ENCODE measurements at places on chromosomes 5 and 9.

DNA sequence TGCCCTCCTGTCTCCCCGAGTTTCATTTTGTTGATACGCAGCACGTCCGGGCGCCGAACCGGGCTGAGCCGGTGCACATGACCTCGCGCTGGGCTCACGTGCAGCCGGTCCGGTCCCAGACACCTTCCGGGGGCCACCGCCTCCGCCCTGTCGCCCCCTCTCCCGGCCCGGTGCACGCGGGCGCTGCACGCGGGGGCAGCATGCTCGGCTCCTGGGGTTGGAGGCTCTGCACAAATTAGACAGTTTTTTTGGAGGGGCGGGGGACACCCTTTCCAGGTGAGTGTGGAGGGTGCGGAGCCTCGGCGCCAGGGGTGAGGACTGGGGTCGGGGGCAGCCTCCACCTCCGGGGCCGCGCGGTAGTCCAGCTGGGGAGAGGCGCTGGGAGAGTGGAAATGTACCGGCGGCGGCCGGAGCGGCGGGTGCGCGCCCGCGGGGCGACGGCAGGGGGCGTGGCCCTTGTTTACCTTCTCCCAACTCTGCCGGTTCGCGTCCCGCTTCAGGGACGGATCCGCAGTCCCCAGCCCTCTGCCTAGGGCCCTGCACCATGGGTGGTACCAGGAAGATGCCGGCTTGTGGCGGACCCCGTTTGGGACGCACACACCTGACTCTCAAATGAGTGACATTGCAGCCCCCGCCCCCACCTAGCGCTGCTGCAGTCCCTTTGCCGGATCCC lies 1.1 kb downstream of the JADE2 start:
- no peaks in the 10 kb centered on the region for H3K27me3 ChIP-seq
- no peaks in the 10 kb centered on the region for H3K36me3 ChIP-seq
- DNase-seq, result peak; percentile 93
- peak overlapping the region; percentile 99 for H3K27ac ChIP-seq

DNA sequence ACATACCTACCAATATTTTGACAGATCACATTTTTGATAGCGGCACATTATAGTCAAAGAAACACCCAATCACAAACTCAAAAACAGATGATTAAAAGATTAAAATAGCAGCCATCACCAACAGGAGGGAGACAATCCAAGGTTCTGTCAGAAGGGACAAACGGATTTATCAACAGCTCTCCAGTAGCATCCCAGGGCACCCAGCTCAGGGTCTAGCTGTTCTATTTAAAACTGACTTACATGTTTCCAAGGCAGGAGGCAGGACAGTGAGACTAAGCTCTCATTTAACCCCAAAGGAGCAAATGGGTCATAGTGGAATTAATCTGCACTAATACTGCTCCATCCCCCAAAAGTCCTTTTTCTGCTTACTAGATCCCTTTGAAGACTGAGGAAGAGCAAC lies 3.2 kb downstream of the AGTPBP1 start:
- H3K4me1 ChIP-seq, result peaks cover 17% of the 10 kb centered on the region
- H3K27me3 ChIP-seq, result no peaks in the 10 kb centered on the region
- H3K4me3 ChIP-seq, result no peak overlapping the region
- no peak for DNase-seq

GRCh38 chr5:150065346-150065745 lies 21.0 kb downstream of the CSF1R start:
- H3K36me3 ChIP-seq, result no peaks in the 10 kb centered on the region
- DNase-seq, result no peak
- no peak overlapping the region for H3K4me3 ChIP-seq
- H3K27ac ChIP-seq, result peak overlapping the region; percentile 17
- H3K27me3 ChIP-seq, result no peaks in the 10 kb centered on the region

GRCh38 chr5:3512361-3513095 lies 83.1 kb upstream of the IRX1 start:
- H3K36me3 ChIP-seq, result no peaks in the 10 kb centered on the region
- DNase-seq, result no peak
- H3K27me3 ChIP-seq, result no peaks in the 10 kb centered on the region

DNA sequence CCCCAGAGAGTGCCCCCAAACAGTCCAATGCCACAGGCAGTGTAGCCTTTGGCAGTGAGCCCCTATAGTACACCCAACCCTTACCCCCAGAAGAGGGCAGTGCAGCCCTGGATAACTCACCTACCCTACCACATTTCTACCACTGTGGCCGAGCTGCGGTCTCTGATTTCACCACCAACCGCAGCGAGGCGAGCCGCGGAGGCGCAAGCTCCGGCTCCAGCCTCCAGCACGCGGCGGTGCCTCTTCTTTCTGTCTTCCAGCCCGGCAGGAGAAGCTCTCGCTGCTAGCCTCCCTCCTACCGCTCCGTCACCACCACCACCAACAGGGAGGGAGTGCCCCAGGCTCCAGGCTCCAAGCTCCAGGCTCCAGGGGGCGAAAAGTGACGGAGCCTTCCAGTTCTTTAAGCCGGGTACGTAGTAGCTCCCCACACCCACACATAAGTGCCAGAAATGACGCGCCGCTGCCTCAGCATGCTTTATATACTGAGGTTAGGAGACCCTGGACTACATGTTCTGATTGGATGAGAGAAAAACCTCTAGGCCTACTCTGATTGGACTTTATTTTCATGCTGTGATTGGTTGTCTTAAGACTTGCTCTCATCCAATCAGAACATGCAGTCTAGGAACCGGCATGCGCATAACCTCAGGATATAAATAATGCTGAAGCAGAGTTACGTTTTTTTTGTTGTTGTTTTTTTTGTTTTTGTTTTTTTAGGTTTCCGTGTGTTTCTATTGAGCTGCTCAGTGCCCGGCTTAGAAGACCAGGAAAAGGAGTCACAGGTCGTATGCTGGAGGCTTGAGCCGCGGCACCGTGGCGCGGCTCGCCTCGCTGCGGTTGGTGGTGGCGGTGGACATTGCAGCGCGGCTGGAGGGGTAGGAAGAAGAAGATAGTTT lies at the start of gene PCAT7:
Gene PCAT7, plus strand, starts transcription at position 645 of the 893 bp plus-strand sequence.
- no peaks in the 10 kb centered on the region for H3K36me3 ChIP-seq
- H3K27me3 ChIP-seq, result no peaks in the 10 kb centered on the region
- H3K27ac ChIP-seq, result no peak within 1 kb of the TSS
- DNase-seq, result peak; percentile 83
- no peaks in the 10 kb centered on the region for H3K4me1 ChIP-seq

- no peaks in the 10 kb centered on the region for H3K36me3 ChIP-seq
- no peaks in the 10 kb centered on the region for H3K27me3 ChIP-seq
These were observed 51.5 kb downstream of the STK32A start for GRCh38 chr5:147286296-147286695.

DNA sequence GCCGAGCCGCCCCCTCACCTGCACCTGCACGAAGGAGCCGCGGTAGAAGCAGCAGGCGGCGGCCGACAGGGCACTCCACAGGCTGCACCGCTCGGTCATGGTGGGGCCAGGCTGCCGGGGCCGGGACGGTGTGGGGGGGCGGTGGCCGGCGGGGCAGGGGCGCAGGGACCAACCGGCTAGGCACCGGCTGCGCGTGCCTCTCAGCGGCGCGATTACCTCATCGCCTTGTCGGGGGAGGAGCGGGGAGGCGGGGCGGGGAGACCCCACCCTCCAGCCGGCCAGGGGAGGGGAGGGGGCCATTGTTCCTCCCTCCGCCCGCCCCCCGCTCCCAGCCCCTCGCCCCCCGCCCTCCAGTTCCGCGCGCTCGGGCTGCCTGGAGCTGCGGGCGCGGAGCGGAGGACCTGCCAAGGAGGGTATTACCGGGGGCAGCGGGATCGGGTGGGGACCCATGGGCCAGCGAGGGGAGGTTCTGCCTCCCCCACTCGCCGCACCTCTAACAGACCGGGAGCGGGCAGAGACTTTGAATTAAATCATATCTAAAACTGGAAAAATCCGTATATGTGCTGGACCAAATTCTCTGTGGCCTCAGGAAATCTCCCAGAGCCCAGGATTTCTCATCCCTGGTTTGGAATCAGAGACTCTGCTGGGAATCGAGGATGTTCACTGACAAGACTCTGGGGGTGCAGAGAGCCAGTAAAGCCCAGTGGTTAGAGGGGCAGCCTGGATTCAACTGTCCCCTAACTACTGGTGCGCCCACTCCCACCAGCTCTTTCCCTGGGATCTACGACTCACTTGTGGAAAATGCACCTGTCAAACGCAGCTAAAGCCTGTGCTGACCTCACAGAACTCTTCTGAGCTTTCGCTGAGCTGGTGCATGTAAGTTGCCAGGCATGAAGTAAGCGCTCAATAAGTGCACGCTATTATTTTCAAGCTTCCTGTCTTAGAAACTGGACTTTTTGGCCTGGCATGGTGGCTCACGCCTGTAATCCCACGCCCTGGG lies 20.3 kb upstream of the TOR2A start:
- H3K4me1 ChIP-seq, result peaks cover 4% of the 10 kb centered on the region
- H3K36me3 ChIP-seq, result peaks cover 4% of the 10 kb centered on the region
- no peak for DNase-seq
- peak overlapping the region; percentile 55 for H3K27ac ChIP-seq

GRCh38 chr9:73007966-73008672 lies 55.3 kb upstream of the ALDH1A1 start:
- no peak overlapping the region for H3K4me3 ChIP-seq
- no peak for DNase-seq
- no peaks in the 10 kb centered on the region for H3K27me3 ChIP-seq
- no peaks in the 10 kb centered on the region for H3K4me1 ChIP-seq
- H3K36me3 ChIP-seq, result no peaks in the 10 kb centered on the region

DNA sequence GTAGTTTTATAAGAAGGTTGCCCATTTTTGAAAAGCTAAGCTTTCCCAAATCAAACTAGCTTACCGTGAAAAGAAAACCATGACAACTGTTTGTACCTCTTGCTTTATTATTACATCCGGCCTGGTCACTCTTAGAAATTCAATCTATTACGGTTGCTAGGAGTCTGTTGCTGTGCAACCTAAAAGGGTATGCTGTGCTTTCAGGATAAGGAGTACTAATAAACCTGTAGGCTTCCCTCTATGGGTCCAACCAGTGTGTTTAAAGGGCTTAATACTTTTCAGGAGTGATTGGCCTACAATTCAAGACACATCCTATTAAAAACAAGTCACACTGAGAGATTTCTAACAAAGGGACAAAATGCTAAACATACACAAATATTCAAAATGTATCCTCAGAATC lies 27.1 kb downstream of the RFX3 start:
- H3K4me1 ChIP-seq, result no peaks in the 10 kb centered on the region
- no peak overlapping the region for H3K4me3 ChIP-seq
- no peak for DNase-seq

DNA sequence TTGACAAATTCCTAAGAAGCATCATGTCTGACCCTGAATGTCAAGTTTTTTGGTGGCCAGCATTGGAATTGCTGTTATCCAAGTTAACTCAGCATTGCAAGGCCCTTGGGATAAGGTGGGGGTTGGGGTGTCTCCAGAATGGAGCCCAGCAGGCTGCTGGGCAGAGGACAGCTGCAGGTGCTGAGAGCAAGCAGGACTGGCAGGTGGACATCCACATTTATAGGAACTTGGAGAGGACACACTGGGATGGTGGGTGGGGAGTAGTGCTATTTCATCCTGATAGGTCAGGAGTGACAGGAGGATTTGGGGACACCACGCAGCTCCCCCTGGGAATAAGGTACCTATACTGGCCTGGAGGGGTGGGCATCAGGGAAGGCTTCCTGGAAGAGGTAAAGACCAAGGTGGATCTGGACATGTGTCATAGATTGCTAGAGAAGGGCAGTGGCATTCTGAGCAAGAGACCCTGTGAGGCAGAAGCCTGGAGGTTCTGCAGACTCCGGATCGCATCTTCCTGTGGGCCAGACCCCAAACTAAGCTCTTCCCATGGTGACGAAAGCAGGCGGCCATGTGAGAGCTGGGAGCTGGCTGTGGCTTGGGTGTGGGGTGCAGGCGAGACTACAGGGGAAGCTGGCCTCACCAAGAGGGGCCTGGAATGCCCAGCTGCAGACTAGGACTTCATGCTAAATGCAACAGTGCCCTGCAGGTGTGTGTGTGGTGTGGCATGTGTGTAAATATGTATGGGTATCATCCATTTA lies 148.1 kb downstream of the RGS3 start:
- H3K27me3 ChIP-seq, result no peaks in the 10 kb centered on the region
- H3K4me1 ChIP-seq, result peaks cover 43% of the 10 kb centered on the region
- DNase-seq, result peak; percentile 39
- H3K36me3 ChIP-seq, result no peaks in the 10 kb centered on the region
